Stimulated activated CD8-positive, alpha-beta memory T cell treated with anti-CD3 and anti-CD28 coated beads, Interleukin-4, amount 100 ng/mL, for 4 hours (primary cell): ENCODE measurements at places on chromosomes 6 and 20.
A peak's percentile ranks its signal among the peaks of the same experiment; 100 is the strongest.

GRCh38 chr6:87393026-87393622 lies 14.6 kb upstream of the CFAP206 start:
- DNase-seq = no peak

- no peak for DNase-seq
Measured at GRCh38 chr6:33192671-33193602, 670 bp upstream of the COL11A2 start.

GRCh38 chr6:169156793-169157147 lies 96.9 kb downstream of the THBS2 start:
- no peak for DNase-seq

DNA sequence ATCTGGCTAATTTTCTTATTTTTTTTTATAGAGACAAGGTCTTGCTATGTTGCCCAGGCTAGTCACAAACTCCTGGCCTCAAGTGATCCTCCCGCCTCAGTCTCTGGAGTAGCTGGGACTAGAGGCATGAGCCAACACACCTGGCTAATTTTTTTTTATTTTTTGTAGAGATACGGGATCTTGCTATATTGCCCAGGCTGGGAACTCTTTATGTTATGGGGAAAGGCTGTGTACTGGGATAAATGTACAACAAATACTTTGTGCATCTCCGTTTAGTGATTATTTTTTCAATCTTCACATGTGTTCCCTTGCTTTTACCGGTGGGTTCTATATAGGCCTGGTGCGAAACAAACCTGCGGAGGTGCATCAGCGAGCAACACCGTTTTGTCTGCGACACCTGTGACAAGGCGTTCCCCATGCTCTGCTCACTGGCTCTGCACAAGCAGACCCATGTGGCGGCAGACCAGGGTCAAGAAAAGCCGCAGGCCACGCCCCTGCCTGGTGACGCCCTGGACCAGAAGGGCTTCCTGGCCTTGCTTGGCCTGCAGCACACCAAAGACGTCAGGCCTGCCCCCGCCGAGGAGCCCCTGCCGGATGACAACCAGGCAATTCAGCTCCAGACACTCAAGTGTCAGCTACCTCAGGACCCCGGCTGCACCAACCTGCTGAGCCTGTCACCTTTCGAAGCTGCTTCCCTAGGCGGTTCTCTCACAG lies 84.2 kb downstream of the SSR1 start:
- no peak for DNase-seq

DNA sequence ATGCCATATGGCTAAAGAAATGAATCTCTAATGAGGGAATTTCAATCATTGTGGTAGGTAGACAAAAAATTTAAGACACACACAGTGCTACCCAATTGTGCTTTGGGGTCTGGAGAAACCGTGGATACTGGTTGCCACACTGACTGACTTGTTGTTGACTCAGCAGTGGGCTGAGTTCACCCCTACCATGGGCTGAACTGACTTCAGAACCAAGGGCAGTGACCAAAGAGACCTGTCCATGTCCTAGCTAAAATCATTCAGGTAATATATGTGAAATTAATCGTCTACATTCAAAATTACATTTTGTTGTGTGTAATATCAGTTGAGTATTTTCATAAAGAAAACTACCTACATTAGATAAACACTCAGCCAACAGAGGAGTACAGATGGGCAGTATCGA lies 131.6 kb downstream of the PDE7B start:
- no peak for DNase-seq

DNA sequence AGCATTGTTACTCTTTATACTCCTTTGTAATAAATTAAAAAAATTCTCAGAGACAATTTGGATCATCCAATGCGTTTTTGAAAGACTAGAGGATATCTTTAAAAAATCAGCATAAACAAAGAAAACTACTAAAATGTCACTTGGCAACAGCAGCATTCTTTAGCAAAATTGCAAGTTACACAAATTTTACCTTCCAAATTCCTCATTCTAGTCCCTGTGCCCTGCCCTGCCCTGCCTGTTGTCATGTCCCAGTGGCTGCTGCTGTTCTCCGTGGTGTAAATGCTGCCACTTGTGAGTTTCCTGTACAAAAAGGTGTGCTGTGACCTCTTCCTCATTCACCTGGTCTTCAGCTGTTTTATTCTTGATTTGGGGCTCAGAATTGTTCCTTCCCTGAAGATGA lies 83.2 kb downstream of the CDC5L start:
- no peak for DNase-seq

DNA sequence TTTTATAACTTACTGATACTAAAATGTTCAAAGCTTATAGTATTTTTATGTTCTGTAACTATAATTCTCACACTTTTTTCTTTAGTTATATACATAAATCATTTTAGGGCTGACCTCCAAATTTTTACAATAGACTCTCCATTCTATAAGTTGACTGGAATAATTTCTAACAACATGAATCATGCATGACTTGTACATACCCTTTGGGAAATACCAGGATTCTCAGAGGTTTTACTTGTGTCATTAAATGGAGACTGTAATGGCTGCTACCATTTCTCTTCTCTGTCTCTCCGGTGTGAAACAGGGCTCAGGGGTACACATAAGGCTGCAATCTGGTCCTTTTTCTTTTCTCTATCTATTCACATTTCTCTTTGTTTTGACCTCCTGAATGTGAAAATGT lies 222.2 kb upstream of the FLRT3 start:
- DNase-seq = no peak

GRCh38 chr6:110389689-110390382 lies 25.5 kb downstream of the DDO start:
- DNase-seq = no peak

DNA sequence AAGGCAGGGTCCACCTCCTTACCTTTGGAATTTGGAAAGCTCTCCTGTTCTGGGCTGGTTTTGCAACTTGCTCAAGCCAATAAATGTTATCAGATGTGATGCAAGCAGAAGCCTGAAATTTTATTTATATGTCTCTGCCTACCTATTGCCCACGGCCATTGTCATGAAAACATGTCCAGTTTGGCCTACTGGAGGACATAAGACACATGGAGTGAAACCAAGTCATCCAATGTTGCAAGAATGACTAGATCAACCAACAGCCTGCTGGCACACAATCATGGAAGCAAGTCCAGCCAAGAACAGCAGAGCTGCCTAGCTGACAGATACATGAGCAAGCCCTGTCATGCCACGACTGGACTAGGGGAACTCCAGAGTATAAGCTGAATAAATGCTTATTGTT lies 56.7 kb upstream of the IRAK1BP1 start:
- DNase-seq = no peak

- no peak for DNase-seq
Measured at GRCh38 chr6:64774881-64775280, 932.1 kb downstream of the EYS start.

DNA sequence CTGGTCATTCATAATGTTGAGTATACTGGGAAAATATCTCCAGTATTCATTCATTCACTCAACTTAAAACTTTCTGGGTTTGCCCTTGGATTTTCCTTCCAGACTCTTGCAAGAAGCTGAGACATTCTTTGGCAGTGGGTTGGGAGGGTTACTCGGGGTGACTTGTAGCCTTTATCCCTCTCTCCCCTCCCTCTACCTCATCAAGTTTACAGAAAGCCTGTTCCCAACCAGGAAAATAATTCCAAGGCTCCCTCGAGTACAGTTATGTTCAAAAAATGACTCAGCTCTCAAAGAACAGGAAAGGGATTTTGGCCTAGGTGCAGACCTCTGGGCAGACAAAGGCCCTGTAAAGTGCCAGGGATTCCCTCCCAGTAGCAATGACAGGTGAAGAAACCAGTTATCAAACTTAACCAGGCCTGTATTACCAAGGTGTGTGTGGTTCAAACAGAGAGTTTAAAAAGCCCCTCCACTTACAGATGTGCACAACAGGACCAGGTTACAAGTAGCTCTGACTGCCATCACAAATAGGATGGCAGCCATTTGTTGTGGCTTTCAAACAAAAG lies 22.2 kb downstream of the FKBP1A start:
- no peak for DNase-seq

DNA sequence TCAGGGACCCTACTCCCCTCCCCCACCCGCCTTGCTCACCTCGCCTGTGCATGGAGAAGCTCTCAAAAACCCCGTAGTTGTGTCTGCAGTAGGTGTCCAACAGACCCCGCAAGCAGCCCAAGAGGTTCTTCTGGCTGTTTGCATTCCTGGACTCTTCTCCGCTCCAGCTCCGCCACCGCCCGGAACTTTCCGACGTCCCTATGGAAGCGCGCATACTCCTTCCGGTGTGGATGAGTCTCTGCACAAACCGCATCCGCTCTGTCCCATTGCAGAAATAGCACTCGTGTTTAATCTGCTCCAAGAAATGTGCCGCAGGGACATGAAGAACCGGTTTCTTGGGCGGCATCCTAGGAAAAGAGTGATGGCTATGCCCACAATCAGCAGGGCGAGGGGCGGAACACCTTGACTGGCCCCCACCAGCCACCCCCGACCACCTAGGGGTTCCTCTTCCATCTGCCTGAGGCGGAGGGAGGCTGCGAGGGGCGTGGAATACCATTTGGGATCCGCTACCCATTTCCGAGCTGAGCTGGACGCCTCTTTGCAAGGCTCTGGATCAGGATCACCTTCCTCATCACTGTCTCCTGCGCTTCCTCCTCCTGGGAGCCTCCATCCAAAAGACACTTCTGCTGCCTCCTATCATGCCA lies 20.2 kb downstream of the HLA-DRA start:
- DNase-seq = no peak

- DNase-seq = no peak
Measured at GRCh38 chr6:167919349-167919748, 78.1 kb upstream of the KIF25 start.

DNA sequence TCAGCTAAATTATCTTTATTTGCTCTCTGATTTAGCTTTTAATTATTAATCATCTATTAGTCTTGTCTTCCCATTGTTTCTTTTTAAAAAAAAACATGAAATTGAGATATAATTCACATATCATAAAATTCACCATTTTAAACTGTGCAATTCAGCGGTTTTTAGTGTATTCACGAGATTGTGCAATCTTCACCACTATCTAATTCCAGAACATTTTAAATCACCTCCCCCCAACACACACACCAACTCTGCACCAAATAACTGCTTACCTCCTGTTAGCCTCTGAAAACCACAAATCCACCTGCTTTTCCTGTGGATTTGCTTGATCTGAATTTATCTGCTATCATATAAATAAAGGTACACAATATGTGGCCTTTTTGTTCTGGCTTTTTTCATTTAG lies 8.8 kb upstream of the ABRACL start:
- no peak for DNase-seq

DNA sequence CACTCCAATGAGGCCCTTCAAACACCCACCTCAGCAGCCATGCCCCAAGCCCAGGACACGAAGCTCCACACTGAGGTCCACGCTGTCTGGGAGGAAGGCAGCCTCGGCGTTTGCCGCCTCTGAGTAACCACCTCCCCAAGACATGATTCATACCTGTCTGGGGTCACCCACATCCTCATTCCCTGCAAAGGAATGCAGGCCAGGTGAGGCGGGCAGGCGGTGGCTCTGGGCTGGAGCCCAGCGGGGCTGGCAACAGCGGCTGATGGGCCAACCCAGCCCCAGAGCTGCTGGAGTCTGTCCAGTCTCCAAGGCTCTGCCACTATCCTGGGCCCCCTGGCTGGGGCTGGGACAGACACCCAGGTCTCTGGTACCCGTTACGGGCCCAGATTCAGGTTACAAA lies 14.8 kb downstream of the PMEPA1 start:
- no peak for DNase-seq

- peak; percentile 79 for DNase-seq
Measured at GRCh38 chr6:31580807-31581433, 1.3 kb downstream of the LTB start.

- no peak for DNase-seq
Measured at GRCh38 chr6:84771125-84771755, 6.8 kb upstream of the TBX18 start.

DNA sequence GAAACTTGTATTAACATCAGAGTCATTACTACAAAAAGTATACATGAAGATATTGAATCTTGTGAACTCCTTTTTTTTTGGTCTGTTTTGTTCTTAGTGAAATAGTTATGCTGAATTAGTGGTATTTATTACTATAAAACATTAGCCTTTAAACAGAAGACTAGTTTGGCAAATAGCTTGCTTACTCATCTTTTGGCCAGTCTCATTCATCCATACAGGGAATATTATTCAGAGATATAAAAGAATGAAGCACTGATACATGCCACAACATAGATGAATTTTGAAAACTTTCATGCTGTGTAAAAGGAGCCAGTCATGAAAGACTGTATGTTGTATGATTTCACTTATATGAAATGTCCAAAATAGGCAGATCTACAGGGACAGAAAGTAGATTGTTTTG lies 205.9 kb downstream of the ZFAND3 start:
- DNase-seq = no peak

DNA sequence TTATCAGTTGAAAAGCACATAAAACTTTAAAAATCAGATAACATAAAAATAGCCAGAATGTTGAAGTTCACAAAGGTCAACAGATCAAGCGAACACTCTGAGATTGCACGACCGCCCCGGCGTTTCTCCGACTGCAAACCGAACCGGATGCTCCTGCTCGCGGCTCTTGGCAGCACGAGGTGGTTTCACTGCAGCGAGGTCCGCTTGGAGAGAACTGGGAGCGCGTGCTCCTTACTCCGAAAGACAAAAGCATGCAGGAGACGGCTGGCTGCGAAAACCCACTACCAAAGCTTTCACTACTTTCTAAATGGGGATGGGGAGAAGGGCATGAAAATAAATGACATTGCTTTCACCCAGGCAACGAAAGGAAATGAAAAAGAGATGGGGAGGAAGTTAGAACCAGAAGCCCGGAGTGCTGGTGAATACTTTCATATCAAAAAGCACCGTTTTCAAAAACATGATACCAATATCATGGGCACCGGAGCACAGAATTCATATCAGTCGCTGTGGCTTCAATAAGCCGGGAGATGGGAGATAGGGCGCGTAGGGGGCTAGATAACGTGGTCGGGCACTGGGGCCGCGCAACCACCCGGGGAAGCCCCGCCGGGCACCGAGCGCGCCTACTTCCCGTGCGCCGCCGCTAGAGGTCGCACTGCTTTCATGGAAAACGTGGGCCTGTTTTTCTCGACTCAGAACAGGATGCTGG lies 8.3 kb upstream of the ANKRD60 start:
- DNase-seq = peak; percentile 87

DNA sequence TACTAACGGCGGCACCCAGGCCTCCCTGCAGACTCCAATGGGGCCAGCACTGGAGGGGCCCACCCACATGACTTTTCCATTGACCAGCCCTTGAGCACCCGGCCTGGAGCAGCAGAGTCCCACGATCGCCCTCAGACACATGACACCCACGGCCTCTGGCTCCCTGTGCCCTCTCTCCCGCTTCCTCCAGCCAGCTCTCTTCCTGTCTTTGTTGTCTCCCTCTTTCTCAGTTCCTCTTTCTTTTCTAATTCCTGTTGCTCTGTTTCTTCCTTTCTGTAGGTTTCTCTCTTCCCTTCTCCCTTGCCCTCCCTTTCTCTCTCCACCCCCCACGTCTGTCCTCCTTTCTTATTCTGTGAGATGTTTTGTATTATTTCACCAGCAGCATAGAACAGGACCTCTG lies 26.1 kb upstream of the FANCE start:
- no peak for DNase-seq

DNA sequence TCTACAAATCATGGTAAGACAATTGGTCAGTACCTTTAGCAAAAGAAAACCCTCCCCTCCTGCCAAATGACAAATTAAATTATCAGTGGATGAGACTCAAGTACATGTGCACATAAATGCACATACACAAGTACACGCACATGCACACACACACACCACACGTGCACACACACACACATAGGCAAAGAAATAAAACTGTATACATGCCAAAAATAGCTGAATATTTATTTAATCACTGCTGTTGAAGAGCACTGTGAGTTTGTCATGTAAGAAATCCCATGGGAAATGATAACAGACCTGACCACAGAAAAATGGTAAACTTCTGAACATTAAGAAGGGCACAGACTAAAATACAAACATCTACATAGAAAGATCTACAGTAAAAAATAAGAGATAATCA lies 46.6 kb upstream of the TNFAIP3 start:
- no peak for DNase-seq
